IPS DF 6.9 (cell line): ENCODE measurements at places on chromosomes 12 and 14.

- DNase-seq: no peak
- no peaks in the 10 kb centered on the region for H3K36me3 ChIP-seq
- H3K27ac ChIP-seq: no peak overlapping the region
- no peaks in the 10 kb centered on the region for H3K4me1 ChIP-seq
- H3K27me3 ChIP-seq: no peaks in the 10 kb centered on the region
Measured at GRCh38 chr12:43694879-43695278, 63.7 kb downstream of the PUS7L start.

DNA sequence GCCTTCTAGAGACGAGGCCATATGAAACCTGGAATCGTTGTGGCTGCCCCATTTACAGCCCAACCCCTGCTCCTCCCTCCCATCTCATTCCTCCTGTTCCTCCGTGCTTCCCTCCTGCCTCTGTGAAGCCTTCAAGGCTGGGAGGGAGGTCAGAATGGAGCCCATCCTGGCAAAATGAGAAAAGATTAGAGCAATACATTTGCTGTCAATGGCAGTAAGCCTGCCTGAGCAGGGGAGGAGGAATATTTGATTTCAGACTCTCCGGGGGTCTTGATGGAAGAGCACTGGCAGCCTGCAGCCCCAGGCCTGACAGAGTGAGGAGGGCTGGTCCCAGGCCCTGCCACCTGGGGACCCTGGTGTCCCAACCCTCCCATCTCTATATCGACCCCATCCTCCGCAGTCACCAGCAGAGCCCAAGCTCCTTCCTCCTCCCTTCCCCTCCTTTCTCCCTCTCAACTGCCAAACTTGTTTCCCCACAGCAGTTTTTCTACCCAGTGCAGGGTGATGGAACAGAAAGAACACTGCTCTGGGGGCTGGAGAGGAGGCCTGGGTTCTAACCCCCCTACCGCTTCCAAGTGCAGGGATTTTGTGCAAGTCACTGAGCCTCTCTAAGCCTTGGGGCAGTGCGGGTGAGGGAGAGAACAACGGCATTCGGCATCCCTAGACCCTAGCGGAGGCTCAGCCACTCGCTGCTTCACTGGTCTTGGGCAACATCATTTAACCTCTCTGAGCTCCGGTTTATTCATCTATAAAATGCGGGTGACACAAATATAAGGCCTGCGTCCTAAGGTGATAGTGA lies 16.0 kb upstream of the RACGAP1 start:
- H3K4me1 ChIP-seq: no peaks in the 10 kb centered on the region
- no peaks in the 10 kb centered on the region for H3K36me3 ChIP-seq
- no peak overlapping the region for H3K27ac ChIP-seq
- H3K4me3 ChIP-seq: no peak overlapping the region

DNA sequence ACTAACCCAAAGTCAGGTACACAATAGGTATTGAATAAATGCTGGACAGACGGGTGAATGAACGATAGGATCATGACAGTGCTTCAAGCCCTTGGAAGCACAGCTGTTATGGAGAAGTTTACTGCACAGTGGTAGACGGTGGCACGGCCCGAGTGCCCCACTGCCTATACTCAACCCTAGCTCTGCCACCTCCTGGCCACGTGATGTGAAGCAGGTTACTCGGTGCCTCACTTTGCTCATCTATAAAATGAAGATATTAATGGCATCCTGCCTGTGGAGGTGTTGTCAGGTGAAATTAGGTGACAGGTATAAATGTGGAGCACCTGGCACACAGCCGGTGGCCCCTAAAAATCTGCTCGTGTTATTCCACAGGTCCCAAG lies 5.8 kb downstream of the ASB2 start:
- H3K4me1 ChIP-seq: no peaks in the 10 kb centered on the region
- no peak overlapping the region for H3K4me3 ChIP-seq
- H3K27me3 ChIP-seq: no peaks in the 10 kb centered on the region
- DNase-seq: no peak
- no peak overlapping the region for H3K27ac ChIP-seq

DNA sequence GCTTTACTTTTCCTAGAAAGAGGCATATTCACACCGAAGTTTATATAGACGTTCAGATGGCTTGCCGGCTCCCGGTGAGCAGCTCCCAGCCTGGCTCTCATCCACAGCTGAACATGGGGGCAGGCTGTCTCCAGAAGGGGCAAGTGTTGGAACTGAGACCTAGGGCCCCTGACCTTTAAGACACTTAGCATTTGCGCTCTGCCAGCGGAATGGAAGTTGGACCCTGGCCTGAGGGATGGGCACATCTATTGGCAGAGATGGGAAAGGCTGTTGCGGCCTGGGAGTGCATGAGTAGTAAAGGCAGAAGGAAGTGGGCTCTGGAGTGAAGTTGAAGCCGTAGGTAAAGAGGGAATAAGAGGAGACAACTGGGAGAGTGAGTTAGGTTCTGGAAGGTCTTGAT lies 54.2 kb upstream of the TSPAN9 start:
- no peak overlapping the region for H3K4me3 ChIP-seq
- DNase-seq: no peak
- peaks cover 31% of the 10 kb centered on the region for H3K36me3 ChIP-seq
- H3K27ac ChIP-seq: no peak overlapping the region

DNA sequence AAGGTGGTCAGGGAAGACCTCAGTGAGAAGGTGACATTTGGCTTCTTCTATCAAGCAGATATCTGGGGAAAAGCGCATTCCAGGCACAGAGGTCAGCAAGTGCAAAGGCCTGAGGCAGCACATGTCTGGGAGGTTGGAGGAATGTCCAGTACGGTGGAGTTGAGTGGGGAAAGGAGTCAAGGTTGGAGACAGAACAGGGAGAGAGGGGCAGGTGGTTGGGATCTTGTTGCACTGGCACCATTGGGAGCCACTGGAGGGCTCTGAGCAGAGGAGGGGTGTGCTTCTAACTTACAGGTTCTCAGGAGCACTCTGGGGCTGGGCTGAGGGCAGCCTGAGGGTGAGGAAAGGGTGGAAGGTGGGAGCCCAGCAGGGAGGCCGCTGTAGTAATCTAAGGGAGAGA lies 52.1 kb downstream of the EID3 start:
- no peak overlapping the region for H3K4me3 ChIP-seq
- no peak overlapping the region for H3K27ac ChIP-seq
- no peak for DNase-seq
- H3K4me1 ChIP-seq: no peaks in the 10 kb centered on the region
- no peaks in the 10 kb centered on the region for H3K36me3 ChIP-seq

DNA sequence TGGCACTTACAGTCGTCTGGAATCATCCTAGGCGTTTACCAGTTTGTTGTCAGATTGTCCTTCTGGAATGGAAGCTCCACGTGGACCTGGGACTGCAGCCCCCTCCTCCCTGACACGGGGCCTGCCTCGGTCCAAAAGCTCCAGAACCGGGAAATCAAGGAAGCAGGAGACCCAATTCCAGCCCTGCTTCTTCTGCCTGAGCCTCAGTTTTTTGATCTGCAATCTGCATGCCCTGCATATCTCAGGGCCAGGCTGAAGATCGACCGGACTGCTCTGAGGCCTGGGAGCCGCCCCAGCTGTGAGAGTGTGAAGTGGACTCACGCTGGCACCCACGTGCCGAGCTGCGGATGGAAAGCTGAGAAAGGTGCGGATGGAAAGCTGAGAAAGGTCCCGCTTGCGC lies 98.6 kb downstream of the SETD3 start:
- no peak overlapping the region for H3K27ac ChIP-seq
- H3K4me3 ChIP-seq: no peak overlapping the region
- no peak for DNase-seq

DNA sequence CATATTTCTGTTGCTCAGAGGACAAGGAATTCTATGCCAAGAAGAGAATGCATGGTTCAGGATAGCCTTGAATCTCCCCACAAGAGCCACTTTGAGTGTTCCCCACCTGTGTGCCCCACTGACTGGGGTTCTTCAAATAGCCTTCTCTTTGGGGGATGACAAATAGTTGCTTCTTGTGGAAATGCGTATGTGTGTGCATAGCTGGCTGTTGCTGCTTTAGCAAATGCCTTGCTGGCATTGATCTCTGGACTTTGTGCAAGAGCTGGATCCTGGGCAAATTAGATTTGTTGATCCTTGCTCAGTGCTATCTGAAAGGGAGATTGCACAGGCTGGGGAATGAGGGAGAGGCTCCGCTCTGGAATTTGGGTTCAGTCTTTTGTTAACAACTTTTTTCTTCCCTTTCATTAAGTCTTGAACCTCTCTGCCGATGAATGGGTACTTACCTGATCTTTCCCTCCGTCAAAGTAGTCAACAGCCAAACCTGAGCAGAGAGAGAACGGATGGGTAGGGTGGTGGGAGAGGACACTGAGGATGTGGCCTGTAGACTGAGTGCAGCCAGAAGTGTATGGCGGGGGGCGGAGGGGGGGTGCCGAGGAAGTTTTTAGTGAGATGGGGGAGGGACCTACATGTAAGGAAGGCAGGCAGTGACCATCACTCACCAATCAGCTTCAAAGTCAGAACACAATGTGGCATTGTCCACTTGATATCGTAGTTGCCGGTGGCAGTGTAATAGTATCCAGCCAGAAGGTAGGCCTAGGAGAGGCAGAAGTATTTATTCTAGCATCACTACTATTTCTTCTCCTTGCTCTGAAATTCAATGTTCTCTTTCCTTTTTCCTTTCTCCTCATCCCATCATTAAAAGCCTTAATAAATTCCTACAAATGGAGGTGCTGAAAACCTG lies 10.7 kb downstream of the EMG1 start:
- DNase-seq: no peak
- H3K27ac ChIP-seq: no peak overlapping the region
- H3K4me1 ChIP-seq: no peaks in the 10 kb centered on the region

DNA sequence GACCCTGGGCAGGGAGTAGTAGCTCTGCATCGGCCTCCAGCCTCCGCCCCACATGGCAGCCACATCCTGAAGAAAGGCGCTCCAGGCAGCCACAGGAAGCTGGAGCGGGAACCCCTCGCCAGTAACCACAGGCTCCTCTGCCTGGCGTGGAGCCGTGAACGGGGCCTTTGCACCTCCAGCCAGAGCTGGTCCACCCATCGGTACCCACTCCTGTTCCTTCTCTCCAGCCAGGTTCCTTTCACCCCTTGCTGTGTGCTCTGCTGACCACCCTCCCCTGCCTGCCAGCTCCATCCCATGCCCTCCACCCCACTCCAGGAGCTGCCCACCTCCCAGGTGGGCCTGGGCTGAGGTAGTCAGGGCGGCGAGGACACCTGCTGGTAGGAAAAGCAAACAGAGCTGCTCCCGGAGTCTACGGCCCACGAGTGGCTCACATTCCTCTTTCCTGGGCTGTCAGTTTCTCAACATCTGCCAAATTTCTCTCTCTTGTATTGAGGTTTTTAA lies 2.7 kb downstream of the TGFB3 start:
- peaks cover 4% of the 10 kb centered on the region; the same call in 1 of the 2 replicates for H3K4me1 ChIP-seq
- H3K36me3 ChIP-seq: no peaks in the 10 kb centered on the region
- H3K27ac ChIP-seq: no peak overlapping the region
- DNase-seq: no peak
- H3K4me3 ChIP-seq: no peak overlapping the region
- 0 out of 2 replicates have a peak, but pooled peaks cover 1% of the 10 kb centered on the region for H3K27me3 ChIP-seq

DNA sequence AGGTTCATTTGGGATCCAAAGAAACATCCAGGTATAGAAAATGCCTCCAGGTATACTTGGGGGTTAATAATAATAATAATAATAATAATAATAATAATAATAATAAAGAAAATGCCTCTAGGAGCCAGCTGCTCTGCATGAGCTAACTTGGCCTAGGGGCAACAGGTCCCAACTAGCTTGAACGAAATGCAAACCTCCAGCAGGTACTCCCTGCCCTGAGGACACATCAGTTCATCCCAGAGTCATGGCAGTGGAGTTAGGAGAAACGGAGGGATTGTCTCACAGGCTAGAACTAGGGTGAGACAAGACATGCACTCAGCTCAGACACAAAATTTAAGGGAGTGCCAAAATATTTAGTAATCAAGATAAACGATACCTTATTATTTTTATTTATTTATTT lies 12.5 kb upstream of the TMEM229B start:
- no peak overlapping the region for H3K4me3 ChIP-seq
- no peak for DNase-seq
- H3K4me1 ChIP-seq: no peaks in the 10 kb centered on the region
- H3K27ac ChIP-seq: no peak overlapping the region
- H3K27me3 ChIP-seq: no peaks in the 10 kb centered on the region

DNA sequence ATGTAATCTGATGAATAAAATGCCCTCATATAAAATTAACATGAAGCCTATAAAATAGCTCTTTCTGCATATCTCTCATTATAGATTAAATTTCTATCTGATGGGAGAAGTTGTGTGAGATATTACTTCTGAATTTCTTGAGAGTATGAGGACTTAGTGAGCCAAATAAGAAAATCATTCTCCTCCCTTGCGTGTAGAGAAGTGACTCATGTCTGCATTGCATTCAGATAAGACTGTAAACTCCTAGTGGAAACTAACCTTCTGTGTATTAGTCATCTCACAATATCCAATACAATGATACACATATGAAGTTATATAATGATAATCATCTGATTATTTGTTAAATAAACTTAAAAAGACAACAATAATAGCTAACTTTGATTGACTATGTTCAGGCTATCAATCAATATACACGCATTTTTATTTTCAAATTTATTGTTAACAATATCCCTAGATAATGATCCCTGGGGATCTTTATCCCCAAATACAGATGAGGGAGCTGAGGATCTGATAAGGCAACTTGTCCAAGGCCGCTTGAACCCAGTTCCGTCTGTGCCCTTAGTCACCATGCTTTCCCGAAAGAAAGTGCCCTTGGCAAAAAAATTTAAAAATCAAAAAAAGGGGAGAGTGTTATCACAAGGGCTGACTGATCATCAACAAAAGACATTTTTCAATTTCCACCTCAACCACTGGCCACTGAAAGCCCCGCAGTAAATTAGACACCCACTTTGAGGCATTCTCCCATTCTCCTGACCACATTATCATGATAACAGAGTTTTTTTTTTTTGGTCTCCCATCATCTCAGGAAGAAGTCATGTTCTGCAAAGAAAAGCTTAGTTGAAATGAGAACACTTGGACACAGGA lies 189.2 kb upstream of the RASSF8 start:
- H3K4me1 ChIP-seq: no peaks in the 10 kb centered on the region
- H3K4me3 ChIP-seq: no peak overlapping the region
- no peak overlapping the region for H3K27ac ChIP-seq
- no peak for DNase-seq
- H3K27me3 ChIP-seq: no peaks in the 10 kb centered on the region
- no peaks in the 10 kb centered on the region for H3K36me3 ChIP-seq

DNA sequence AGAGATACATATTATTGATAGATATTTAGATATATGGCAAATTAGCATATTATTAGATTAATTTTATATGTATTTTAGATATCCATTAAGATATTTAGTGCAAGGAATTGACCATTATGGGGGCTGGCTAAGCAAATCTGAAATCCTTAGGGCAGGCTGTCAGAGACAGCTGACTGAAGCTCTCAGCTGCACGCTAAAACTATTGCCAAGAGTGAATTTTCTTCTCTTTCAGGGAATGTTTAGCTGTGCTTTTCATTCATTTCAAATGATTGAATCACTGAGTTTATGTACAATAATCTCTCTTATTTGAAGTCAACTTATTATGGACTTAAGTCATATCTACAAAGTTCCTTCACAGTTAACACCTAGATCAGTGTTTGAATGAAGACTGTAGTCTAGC lies 566.5 kb downstream of the LRFN5 start:
- no peaks in the 10 kb centered on the region for H3K4me1 ChIP-seq
- H3K27me3 ChIP-seq: no peaks in the 10 kb centered on the region
- DNase-seq: no peak
- H3K4me3 ChIP-seq: no peak overlapping the region
- H3K27ac ChIP-seq: no peak overlapping the region
